ENCODE measurements at places on chromosomes 11 and 22.

- no peak for DNase-seq
These were observed 22.3 kb downstream of the CBX7 start for GRCh38 chr22:39130152-39130704.

DNA sequence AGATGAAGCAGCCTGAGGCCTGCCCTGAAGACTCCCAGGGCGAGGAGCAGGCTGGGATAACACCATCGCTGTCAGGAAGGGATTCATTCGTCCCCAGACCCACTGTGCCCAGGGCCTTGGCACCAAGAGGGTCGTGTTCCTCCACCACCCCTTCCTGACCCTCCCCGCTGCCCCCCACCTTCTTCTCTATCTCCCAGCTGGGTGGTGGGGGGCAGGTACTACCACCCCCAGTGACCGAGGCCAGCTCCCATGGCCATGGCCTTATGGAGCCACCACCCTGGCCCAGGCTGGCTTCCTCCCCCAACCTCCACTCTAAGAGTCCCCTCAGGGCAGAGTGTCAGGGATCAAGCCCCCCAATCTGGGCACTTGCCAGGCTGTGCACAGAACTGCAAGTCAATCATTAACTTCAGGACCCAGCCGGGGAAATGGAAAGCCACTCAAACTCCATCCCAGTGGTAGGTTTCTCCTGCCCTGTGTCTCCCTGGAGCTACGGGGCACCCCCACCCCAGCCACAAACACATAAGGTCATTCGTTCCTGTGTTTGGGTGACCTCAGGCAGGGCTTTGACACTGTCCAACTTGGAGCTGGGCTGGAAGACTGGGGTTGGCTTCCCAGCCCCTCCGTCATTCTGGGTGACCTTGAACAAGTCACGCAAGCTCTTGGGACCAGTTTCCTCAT, 33.3 kb upstream of the WNT11 start:
- DNase-seq, result no peak

- no peak for DNase-seq
These were observed 12.9 kb downstream of the DTX4 start for GRCh38 chr11:59184691-59185339.

DNA sequence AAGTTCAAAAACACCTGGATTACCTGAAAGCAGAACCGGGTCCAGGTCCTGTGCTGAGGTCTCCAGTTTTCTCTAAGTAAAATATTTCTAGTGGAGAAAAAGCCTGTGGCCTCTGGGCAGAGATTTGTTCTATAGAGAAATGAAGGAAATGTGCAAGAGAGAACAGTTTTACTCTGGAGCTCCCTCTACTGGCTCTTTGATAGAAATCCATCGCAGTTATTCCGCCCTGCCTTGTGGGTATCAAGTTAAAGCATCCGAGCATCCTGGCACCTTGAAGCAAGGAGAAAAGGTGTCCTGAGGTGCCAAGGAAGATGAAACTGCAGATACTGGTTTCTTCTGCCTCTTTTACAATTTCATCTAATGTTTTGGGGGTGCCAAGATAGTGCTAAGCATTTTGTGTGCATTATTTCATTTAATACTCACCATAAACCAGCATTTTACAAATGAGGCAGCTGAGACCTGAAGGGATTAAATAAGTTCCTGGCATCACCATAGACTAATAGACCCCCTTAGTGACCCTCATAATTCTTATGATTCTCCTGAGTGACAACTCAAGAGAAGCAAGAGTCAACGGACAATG, 113.1 kb upstream of the HSD17B12 start:
- DNase-seq, result no peak

DNA sequence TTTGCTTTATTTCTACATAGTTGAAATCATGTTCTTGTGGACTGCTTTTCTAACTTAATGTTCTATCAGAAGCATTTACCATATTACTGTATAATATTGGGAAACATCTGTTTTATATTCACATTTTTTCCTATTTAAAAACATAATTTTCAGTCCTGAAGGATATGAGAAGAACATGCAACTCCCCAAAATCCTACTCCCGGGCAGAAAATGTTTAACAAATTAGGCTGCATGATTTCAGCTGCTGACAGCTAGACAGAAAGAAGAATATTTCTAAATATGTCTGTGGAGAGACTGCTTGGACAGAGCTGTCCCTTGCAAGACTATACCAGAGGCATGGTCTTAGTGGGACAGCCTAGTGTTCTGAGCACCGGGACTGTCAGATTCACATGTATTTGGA, 15.7 kb upstream of the AMPD3 start:
- no peak for DNase-seq

DNA sequence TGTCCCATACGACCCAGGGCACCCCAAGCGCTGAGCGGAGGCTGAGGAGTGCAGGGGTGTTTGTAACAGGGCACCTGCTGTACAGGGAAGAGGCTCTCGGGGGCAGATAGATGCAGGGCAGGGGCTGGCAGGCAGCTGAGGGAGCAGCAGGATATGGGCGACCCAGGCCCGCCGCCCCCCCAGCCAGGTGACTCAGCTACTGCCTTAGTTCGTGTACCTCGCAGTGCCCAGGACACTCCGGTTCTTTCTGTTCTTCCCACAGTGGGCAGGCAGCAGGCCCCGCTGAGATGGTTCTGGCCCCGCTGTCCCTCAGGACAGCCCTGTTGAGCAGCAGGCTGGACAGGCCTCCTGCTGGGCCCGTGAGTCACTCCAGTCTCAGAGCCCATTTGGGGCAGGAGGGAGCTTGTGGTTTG, 16.2 kb downstream of the PHLDA2 start:
- DNase-seq, result no peak

DNA sequence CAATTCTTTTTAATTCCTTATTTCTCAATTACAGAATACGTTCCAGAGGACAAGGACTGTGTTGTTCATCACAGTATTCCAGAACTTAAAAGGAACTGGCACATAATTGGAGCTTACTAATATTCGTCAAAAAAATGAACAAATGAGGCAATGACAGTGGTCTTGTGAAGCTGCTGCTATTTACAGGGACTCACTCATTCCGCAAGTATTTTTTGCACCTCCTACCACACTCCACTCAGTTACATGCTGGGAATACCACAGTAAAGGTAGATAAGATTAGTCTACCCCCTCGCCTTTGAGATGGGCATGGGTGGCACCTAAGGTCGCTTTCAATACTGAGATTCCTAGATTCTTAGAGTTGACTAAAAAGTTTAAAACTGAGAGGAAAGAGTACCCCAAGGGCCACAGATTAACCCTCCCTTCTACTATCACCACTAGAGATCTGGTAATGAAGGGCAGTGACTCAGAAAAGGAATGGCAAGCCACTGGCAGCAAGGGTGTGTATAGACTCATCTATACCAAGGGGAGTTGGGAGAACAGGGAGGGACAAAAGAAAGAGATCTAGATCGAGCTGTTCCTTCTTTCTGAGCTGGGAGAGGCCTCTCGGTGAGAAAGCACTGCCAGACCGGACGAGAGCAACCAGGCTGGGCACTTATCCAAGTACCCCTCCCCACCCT, 85.0 kb downstream of the RPL27A start:
- DNase-seq, result no peak

- DNase-seq, result no peak
These were observed 139.2 kb downstream of the CCDC81 start for GRCh38 chr11:86513746-86514373.

GRCh38 chr11:74466916-74467885, at the start of gene KCNE3:
Gene KCNE3, minus strand, starts transcription at chr11:74467549. Its CDS starts 9,986 bp downstream, at chr11:74457563.
- DNase-seq, result no peak

DNA sequence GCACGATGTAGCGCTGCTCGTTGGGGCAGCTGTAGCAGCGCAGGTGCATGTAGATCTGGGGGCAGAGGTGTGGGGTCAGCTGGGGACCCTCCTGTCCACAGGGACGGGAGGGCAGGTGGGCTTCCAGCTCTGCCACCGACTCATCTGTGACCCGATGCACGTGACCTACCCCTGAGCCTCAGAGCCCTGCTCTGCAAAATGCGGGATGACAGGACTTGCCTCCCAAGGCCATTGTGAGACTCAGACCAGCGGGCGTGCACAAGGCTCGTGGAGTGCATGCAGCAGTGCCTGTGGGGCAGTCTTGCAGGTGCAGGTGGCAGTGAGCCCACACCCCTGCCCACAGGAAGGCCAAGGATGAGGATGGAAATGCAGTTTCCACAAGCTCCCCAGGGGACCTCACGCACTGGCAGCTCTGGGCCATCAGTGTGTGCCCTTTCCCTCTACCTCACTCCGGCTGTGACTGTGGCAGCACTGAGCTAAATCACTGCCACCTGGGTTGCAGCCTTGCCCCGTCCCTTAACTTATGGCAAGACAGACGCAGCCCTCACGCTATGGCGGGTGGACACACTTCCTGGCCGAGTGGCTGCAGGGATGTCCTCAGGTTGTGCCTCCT, 26.7 kb downstream of the TMEM184B start:
- DNase-seq, result no peak

All from activated CD4-positive, alpha-beta T cell treated with anti-CD3 and anti-CD28 coated beads for 1 hour (primary cell).